ENCODE measurements at places on chromosomes 16 and 17. TPM values are rescaled to one million over a fixed set of nuclear protein-coding genes. Genes with fewer than 3 reads are reported as not detected.

DRC7 gene
- total RNA-seq: not detected

DNA sequence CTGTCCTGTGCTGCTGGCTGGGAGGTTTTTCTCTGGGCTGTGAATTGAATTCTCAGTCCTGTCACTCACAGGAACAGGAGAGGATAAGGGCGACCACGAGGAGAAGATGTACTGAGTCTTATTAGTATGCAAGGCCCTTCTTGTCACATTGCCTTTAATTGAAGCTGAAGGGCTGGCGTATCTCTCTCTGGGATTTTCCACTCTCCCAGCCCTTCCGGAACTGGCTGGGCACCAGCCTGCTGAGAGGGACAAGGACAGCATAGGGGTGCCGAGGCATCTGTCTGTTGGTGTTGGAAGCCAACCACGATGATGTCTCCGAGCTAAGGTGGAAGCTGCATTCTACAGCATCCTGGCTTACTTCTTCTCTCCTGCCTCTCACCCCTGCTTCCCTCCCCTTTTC, 33.2 kb downstream of the GPRC5B start:
- DNase-seq: no peak

DNA sequence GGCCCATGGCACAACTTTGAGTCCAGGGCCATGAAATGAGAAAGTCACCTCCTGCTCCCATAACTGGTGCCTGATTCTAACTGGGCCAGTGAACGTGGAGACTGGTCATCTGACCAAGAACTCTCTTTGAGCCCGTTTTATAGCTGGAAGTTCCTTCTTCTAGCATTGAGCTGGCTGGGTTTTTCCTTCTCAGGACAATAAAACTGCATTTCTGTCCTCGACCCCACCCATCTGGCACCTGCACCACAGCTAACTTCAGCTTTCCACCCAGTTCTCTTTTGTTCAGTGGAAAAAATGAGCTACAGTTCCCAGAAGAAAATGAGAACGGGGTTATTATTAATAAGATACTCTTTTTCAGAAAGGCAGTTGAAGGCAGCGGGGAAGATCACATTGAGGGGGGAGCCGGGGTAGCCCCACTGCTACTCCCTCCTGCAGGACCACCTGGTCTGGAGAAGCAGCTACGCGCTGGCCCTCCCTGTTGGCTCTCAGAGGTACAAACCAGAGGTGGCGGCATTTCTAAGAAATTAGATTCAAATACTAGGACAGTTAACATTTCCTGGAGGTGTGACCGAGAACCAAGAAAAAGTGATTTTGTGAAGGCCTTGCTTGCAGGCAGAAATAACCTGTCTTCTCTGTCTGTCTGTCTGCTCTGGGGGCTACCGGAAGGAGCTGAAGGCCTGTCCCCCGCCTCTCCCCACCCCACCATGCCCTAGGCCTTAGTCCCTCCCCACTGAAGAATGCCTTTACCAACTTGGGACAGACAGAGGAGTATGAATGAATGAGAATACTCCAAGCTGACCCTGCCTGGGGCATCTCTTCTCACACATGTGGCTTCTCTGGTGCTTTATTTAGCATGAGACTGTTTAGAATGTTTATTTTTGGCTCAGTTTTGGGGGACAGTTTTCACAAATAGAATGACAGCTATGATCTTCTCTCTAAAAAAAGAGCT, 123.9 kb downstream of the XYLT1 start:
- DNase-seq: no peak

DNA sequence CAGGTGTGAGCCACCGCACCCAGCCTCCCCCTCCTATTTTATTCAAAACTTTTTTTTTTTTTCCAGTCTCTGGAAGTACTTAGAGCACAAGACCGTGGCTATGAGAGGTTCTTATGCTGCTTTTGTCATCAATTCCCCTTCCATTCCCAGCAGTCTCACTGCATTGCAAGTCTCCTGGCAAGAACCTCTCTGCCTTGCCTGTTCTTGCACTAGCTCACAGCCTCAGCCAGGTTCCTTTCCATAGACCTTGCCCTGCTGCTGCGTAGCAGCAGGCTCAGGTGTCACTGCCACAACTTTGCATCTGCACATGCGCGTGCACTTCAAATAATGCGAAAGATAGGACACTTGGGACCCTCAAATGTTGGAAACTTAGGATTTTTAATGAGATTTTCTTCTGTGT, 15.6 kb downstream of the ATP6V0A1 start:
- no peak for DNase-seq

- DNase-seq: no peak
Observed at GRCh38 chr16:89038811-89039735, 54.6 kb upstream of the ACSF3 start.

Measured in fibroblast of villous mesenchyme (primary cell).